ENCODE measurements at places on chromosomes 12 and 14.

GRCh38 chr14:54715811-54716210 lies 148.9 kb downstream of the SAMD4A start:
- no peak for DNase-seq

GRCh38 chr12:2443776-2444175 lies 351.0 kb upstream of the FKBP4 start:
- no peak for DNase-seq

GRCh38 chr12:45666396-45666795 lies 63.1 kb upstream of the ARID2 start:
- no peak for DNase-seq

GRCh38 chr12:50201987-50202521 lies 34.9 kb upstream of the CERS5 start:
- DNase-seq: no peak

DNA sequence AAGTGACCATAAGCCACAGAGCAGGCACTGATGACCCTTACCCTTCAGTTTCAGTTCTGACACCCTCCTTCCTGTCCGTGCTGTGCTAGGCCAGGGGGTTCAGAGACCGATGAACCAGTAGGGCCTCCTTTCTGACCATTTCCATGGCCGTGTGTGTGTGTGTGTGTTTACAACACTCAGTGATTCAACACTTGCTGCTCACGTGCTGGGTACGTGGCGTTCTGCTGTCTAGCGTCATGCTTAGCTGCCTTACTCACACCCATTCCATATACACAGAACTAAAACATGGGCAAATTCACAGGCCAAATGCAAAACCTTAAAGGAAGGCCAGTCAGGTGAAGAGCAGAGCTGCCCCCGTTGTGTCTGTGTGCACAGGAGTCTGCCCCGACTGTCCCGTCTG lies 67.5 kb downstream of the DNAH10 start:
- no peak for DNase-seq

DNA sequence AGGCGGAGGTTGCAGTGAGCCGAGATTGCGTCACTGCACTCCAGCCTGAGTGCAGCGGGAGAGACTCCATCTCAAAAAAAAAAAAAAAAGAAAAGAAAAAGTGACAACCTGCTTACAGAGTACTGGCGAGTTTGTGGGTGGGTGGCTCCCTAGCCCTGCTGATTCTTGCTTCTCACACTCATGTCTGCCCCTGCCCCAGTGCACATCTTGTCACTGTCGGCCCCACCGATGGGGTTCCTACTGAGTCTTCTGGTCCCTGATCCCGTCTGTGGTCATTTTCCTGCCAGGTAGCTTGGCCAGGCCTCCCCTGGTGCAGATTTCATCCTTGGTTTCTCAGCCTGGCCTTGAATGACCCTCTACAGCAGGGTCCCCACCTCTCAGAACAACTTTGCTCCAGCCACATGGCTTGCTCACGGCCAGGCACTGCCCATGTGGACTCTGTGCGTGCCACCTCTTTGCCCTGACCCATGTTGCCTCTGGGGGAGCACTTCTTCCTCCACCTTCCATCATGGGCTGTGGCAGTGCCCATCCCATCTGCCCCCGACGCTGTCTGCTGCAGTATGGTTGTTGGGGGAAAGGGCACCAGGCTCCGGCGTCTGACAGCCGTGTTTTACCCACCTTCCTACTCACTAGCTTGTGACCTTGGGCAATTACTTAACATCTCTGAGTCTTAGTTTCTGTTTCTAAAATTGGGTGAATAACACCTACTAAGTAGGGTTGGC lies 2.1 kb upstream of the PTPN6 start:
- no peak for DNase-seq
